ENCODE measurements at places on chromosomes 13 and 19. TPM values are rescaled to one million over a fixed set of nuclear protein-coding genes. Genes with fewer than 3 reads are reported as not detected.

DNA sequence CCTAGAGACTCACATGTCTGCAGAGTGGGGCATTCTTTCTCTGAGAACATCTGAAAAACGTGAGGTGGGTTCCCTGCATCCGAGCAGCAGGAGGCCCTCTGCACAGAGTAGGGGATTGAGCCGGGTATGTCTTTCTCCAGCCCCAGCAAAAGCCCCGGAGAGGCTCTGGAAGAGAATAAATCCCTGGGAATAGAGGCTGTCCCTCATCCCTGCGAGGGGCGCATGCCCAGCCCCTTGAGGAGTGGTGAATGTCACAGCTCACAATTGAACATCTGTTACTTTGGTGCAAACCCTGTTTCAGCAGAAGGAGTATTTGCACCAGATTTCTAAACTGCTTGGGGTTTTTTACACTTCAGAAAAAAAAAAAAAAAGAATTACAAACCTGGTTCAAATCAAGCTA lies 164.6 kb downstream of the FGF14 start:
- no peak for DNase-seq

The IGLON5 gene
- 18.1 TPM for total RNA-seq

The FXYD3 gene
- total RNA-seq = 2.8 TPM

- no peak for DNase-seq
Measured at GRCh38 chr13:45441633-45442032, 23.1 kb upstream of the COG3 start.

- no peak for DNase-seq
Measured at GRCh38 chr19:4094761-4095487, 28.2 kb upstream of the ZBTB7A start.

The PLPPR3 gene
- total RNA-seq = 50.9 TPM

The ACTMAP gene
- total RNA-seq = 22.7 TPM

The BCAM gene
- 5.3 TPM for total RNA-seq

DNA sequence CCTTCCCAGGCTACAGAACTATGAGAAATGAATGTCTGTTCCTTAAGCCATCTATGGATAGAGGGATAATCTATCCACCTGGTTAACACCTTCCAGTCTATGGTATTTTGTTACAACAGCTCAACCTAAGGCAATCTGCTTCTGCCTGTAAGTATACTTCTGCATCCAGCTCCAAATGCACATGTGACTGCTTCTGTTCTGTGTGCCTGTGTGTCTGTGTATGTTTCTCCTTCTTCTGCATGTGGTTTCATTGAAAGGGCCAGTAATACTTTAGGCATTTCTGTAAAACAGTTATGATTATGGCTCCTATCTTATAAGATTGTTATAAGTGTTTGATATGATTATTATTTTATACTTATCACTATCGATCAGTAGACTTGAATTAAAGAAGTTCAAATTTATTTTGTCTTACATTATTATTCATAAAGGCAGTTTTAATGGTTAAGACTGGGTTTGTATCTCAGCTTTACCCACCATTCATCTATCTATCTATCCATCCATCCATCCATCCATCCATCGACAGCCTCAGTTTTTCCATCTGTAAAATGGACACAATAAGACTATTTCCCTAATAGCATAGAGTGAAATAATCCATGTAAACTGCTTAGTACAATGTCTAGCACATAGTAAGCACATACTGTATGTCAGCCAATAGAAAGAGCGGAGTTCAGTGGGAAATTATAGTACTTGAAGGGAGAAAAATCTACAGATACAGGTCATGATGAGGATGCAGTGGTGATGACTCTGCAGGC lies 37.5 kb upstream of the TM9SF2 start:
- DNase-seq = no peak

DNA sequence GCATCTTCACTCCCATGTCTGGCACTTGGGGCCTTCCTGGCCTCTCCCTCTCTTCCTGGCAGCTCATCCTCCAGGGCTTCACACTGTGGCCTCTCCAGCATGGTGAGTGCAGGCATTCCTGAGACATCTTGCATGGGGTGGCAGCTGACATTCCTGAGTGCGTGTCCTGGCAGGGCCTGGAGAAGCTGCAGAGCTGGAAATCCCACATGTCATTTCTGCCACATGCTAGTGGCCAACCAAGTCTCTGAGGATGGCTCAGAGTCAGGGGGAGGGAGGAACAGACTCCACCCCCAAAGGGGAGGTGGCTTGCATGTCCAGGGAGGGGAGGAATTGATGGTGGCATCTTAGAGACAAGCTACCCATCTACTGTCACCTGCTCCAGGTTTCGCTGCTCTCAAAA lies 41.6 kb upstream of the AMER2 start:
- DNase-seq = no peak

DNA sequence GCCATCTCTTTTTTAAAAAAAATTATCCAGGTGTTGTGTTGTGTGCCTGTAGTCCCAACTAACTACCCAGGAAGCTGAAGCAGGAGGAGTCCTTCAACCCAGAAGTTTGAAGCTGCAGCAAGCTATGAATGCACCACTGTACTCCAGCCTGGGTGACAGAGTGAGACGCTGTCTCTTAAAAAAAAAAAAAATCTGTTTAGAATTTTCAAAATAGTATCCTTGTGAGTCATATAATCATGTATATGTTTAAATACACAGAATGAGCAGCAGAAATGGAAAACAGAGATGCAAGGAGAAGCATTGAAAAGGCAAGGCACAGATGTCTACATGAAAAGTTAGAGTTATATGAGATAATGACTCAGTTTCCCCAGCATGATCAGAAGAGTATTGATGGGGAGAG lies 31.2 kb downstream of the SYDE1 start:
- DNase-seq = no peak

The ZNF135 gene
- 6.0 TPM for total RNA-seq

- no peak for DNase-seq
Measured at GRCh38 chr19:18905513-18906236, 9.7 kb upstream of the CERS1 start.

DNA sequence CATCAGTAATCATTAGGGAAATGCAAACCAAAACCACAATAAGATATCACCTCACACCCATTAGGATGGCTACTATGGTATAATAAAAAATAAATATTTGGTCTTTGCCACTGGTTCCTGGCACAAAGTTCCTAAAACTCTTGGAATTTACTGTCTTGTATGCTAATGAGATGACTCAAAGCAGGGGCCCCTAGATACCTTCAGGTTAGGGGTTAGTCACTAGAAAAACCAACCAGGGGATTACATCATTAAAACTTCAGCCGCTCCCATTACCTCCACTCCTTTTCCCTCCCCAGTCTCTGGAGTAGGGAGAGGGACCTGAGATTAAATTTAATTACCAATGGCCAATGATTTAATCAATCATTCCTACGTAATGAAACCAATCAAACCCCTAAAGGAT lies 49.6 kb downstream of the THSD1 start:
- DNase-seq = no peak

- DNase-seq = no peak
Measured at GRCh38 chr19:40093416-40093815, 2.7 kb upstream of the ZNF780A start.

DNA sequence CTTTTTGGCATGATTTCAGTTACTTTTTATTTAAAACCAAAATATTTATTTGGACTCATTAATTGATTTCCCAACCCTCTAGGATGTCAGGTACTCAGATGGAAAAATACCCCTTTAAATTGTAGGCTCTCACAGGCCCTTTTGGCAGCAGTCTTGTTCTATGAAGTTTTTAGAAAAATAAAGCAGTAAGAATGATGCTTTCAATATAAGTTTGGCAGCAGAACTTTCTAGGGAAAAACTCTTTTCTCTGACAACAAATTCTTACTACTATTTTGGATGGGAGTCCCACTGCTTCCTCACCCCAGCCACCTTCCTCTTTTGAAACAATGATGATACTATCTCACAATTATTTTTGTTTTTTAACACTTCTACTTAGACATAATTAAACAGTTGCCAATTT lies 581.6 kb upstream of the SGCG start:
- DNase-seq = no peak

GRCh38 chr19:33286899-33287298 lies 15.4 kb downstream of the CEBPA start:
- no peak for DNase-seq

The SYNE4 gene
- total RNA-seq = 0.30 TPM

DNA sequence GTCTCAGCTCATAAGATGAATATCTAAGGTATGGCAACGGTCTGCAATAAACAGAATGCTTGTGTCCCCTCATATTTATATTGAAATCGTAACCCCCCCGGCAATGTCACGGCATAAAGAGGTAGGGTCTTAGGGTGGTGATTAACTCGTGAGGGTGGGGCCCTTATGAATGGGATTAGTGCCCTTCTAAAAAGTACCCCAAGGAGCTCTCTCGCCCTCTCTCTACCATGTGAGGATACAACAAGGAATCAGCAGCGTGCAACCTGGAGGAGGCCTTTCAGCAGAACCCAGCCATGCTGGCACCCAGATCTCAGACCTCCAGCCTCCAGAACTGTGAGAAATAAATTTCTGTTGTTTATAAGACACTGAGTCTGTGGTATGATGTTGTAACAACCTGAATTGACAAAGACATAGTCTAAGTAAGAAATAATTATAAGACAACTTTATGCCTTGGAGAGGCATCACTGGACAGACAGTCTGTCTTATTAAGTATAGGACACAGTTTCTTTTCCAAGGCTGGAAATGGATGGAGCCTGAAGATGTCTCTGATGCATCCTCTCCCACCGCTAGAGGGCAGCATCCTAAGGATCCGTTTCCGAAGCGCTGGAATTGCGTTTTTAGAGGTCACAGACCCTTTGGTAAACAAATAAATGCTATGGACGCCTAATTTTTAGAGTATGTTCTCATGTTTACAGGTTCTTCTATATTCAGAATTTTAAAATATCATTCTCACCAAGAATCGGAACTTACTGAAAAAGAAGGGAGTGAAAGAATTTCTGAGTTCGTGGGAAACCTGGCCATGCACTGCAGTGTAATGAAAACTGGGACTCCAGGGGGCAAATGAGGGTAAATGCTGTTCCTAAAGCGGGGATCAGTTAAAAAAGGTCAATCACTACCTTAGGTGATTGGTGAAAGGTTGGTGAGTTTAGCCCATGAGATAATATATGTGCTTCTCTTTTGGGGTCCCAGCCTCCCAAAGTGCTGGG lies 13.3 kb upstream of the LEUTX start:
- DNase-seq = peak; percentile 76

The S1PR5 gene
- 1.1 TPM for total RNA-seq

- DNase-seq = no peak
Measured at GRCh38 chr19:35752746-35753350, 4.0 kb downstream of the HSPB6 start.

The ZNF665 gene
- total RNA-seq = 8.2 TPM

- DNase-seq = no peak
Measured at GRCh38 chr13:113874177-113874576, 10.3 kb upstream of the GAS6 start.

DNA sequence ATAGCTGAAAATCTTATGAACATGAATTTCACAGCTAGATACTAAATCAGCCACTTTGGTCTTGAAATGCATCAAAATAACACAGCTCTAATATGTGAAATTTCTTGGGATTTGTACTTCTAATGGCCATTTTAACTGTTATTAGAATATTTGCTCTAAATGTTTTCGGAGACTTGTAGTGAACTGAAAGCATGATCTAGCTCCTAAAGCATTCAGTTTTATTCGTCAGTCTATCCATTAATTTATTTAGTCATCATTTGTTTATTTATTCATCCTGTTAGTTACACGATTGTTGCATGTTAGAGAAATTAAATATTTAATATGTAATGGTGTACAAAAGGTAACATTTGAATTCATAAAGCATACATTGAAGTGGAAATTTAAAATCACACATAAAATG lies 1132.7 kb downstream of the SLITRK1 start:
- no peak for DNase-seq

The ZNF528 gene
- 8.3 TPM for total RNA-seq

DNA sequence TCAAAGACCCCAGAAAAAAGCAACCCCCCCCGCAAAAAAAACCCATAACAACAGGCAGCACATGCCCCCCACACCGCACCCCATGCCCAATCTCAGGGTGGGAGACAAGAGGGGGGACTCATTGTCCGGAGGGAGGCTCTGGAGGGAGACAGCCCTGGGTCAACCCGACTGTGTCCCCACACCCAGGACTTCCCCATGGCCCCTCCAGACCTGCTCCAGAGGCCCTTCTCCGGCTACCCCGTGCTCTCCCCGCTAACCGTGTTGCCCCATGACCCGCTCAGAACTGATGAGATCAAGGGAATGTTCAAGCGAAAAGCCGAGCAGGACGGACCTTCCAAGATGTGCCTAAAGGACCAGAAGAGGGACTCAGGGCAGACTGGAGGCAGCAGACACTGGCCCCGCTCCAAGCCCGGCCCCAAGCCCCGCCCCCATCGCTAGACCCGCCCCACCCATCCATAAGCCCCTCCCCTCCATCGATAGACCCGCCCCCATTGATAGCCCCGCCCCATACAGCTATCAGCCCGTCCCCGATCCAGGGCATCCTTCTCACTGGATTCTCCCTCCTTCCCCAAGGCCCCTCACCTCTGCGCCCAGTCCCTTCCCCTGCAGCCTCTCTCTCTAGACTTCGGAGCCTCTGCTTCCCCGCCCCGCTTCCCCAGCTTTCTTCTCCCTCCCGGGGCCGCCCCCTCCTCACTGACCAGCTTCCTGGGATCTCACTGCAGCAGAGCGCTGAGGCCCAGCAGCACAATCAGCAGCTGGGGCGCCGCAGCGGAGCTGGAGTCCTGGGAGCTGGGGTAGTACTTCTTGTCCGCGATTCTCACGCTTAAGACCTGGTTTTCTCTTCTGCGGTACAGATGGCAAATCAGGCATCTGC lies 2.2 kb downstream of the BST2 start:
- peak; percentile 57 for DNase-seq

The ZSCAN5B gene
- not detected for total RNA-seq

The RPL21 gene
- total RNA-seq = 1,081 TPM

The ATP1A3 gene
- total RNA-seq = 22.9 TPM

- no peak for DNase-seq
Measured at GRCh38 chr19:35045667-35046300, 4.3 kb downstream of the HPN start.

GRCh38 chr13:97200081-97200942 lies 21.8 kb upstream of the MBNL2 start:
- no peak for DNase-seq

DNA sequence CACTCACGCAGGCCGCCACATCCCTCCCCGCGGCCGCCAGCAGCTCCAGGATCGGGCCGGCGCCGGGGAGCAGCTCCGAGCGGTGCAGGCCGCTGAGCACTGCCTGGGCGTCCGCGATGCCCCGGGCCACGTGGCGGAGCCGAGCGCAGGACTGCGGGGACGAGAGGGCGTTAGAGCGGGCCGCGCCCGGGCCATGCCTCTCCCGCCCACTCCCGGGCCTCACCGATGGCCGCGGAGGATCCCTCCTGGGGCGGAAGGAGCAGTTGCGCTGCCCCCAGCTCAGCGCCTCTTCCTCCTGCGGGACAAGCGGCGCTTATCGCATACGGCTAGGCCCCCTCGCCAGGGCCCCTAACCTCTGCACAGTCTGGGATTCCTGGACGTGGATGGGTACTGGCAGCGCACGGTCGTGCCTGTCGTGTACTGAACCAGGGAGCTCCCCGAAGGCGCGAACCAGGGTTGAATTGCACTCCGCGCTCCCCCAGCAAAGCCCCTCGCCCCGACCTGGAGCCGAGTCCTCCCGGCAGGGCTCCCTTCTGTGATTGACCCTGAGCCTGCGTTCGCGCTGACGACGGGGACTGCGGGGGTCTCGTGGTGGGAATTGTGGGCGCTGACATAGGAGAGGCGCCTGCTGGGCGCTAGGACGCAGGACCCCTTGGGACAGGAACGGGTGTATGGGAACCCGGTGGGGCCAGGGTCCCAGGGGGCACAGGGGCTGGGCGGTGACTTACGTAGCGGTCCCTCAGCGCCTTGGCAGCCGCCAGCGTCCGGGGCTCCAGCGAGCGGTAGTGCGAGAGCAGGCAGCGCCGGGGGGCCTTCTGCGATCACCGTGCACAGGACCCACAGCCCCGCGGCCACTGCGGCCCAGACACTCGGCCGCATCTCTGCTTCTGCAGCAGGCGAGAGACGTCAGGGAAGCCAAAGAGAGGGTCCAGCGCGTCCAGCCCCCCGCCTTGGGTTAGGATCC lies 673 bp downstream of the IFNL4 start:
- DNase-seq = no peak
